ENCODE measurements at places on chromosomes 11 and 22. TPM values are rescaled to one million over a fixed set of nuclear protein-coding genes. Genes with fewer than 3 reads are reported as not detected.
A peak's percentile ranks its signal among the peaks of the same experiment; 100 is the strongest.

DNA sequence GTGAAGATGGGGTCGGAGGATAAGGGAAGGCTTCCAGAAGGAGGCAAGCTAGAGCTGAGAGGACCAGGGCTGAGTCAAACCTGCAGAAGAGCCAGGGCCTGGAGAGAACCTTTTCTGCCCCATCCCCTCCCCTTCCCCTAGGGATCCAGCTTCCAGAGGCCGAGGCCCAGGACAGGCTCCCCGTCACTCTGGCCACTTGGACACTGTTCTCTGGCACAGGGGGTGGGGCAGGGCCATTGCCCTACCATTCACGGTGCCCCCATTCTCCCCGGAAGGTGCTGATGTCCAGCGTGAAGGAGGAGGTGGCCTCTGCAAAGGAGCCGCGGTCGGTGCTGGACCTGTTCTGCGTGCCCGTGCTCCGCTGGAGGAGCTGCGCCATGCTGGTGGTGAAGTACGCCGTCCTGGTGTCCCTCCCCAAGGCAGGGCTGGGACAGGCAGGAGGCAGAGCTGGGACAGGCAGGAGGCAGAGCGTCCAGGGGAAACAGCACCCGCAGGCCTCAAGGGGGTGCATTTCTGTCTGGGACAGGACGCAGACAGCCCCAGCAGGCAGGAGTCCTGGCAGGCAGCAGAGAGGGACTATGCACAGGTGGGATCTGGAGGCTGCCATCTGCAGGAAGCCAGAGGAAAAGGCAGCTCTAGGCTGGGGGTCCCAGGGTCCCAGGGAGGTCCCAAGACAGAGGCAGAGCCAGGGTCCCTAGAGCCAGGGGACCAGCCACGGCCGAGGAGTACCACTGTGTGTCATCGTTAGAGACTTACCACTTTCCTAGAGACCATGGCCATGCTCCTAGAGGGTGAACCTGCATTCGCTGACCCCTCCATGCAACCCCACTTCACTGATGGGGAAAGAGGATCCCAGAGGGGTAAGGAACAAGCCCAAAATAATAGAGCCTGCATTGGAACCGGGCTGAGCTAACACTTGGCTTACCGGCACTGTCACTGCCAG, 25.8 kb upstream of the SLC22A12 start:
- DNase-seq, result no peak
- H3K27me3 ChIP-seq, result no peaks in the 10 kb centered on the region
- H3K36me3 ChIP-seq, result no peaks in the 10 kb centered on the region
- peaks cover 14% of the 10 kb centered on the region for H3K4me1 ChIP-seq
- H3K4me3 ChIP-seq, result no peak overlapping the region

GRCh38 chr11:56331861-56332491, 13.9 kb upstream of the OR8K1 start:
- H3K36me3 ChIP-seq, result no peaks in the 10 kb centered on the region
- H3K4me1 ChIP-seq, result no peaks in the 10 kb centered on the region
- H3K4me3 ChIP-seq, result no peak overlapping the region
- DNase-seq, result no peak

- H3K4me3 ChIP-seq, result no peak overlapping the region
- H3K27me3 ChIP-seq, result no peaks in the 10 kb centered on the region
- no peaks in the 10 kb centered on the region for H3K4me1 ChIP-seq
- H3K27ac ChIP-seq, result no peak overlapping the region
- no peak for DNase-seq
Measured at GRCh38 chr11:106875013-106875412, 143.3 kb downstream of the GUCY1A2 start.

GRCh38 chr11:44424841-44425240, 114.9 kb upstream of the ALX4 start:
- H3K27me3 ChIP-seq, result no peaks in the 10 kb centered on the region
- no peak overlapping the region for H3K4me3 ChIP-seq
- no peak overlapping the region for H3K27ac ChIP-seq
- H3K36me3 ChIP-seq, result no peaks in the 10 kb centered on the region

- H3K27ac ChIP-seq, result no peak overlapping the region
- H3K4me3 ChIP-seq, result no peak overlapping the region
- DNase-seq, result no peak
- H3K27me3 ChIP-seq, result no peaks in the 10 kb centered on the region
- no peaks in the 10 kb centered on the region for H3K36me3 ChIP-seq
- H3K4me1 ChIP-seq, result no peaks in the 10 kb centered on the region
Measured at GRCh38 chr11:14315130-14315529, 43.9 kb downstream of the RRAS2 start.

The EHF gene
- total RNA-seq, result 0.22 TPM

The CRACR2B gene
- 18.0 TPM for total RNA-seq

The KLHL35 gene
- total RNA-seq, result 6.5 TPM

- peak; percentile 21 for DNase-seq
- H3K36me3 ChIP-seq, result no peaks in the 10 kb centered on the region
- H3K4me1 ChIP-seq, result peaks cover 3% of the 10 kb centered on the region
- H3K27ac ChIP-seq, result no peak overlapping the region
Measured at GRCh38 chr11:34614344-34615104, 6.4 kb upstream of the EHF start.

DNA sequence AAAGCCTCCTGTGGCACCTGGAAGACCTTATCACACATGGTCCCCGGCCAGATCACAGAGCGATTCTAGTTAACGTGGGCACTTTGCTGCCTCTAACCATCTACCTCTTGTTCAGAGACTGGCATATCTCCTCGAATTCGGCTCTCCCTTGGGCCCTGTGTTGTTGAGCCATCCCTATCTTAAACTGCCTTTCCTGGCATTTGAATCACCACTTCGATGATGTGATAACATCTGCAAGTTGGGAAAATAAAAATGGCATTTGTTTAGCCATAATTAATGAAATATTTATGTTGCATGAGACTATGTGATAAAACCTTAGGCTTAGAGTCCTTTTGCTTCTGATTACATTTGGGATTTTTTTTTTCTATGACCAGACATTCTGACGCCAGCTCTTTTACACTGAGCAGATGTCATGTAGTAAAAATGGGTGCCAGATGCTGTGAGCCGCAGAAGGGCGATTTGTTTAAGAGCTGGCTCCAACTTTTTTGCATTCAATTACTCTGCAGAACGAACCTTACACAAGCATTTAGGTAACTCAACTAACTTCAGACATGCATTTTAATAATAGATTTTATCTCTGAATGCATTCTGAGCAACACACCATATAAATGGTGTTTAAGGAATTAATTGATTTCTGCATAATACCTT, 58.5 kb upstream of the PARVA start:
- DNase-seq, result no peak
- H3K4me3 ChIP-seq, result no peak overlapping the region
- no peaks in the 10 kb centered on the region for H3K36me3 ChIP-seq

DNA sequence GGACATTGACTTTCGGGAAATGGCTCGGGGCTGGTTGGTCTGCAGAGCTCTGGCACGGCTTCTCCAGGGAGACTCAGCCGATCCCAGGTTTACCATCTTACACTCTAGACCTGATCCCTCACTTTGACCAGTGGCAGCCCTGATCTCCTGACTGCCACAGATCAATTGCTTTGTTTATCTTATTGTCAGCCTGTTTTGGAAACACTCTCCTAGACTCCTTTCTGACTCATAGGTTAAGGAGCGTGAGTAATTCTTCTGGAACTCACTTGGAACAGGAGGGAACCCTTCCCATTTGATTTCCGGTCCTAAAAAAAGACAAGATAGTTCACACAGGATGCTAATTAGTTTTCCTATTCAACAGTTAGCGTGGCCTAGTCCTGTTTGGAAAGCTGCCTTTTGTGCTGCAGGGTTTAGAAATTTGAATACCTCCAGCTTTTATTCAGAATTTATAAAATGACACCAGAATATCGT, 16.0 kb upstream of the BMAL1 start:
- no peak overlapping the region for H3K27ac ChIP-seq
- H3K27me3 ChIP-seq, result no peaks in the 10 kb centered on the region
- H3K4me3 ChIP-seq, result no peak overlapping the region
- no peaks in the 10 kb centered on the region for H3K36me3 ChIP-seq

The PUS3 gene
- 4.5 TPM for total RNA-seq

DNA sequence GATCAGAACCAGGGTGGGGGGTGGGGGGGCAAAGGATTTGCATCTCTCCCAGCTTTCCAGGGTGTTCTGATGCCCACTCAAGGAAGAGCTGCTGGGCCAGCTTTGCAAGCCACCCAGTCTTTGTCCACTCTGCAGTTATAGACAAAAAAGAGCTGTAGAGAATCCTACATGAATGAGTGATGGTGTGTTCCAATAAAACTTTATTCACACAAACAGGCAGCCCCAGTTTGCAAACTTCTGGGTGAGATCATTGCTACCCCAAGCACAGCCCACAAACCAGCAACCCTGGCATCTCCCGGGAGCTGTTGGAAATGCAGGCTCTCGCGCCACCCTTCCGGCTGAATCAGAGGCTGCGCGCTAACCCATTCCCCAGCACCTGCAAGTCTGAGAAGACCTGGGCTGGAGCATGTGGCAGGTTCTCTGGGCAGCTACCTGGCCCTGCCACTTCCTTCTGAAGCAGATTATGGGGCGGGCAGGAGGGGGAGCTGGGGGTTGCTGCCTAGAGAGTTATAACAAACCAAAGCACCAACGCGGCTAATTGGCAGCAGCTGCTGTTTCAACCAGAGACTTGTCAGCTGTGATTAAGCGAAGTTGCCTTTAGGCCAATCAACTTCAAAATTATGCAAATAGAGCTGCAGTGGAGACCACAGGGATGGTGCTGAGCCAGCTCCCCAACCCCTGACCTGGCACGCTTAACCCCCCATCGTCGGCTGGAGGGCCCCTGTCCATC, 3.8 kb upstream of the SHISAL1 start:
- H3K4me3 ChIP-seq, result no peak overlapping the region
- H3K36me3 ChIP-seq, result no peaks in the 10 kb centered on the region

GRCh38 chr11:64849598-64850356, 5.3 kb upstream of the CDC42BPG start:
- no peaks in the 10 kb centered on the region for H3K27me3 ChIP-seq
- H3K27ac ChIP-seq, result peak overlapping the region; percentile 76
- no peak for DNase-seq
- H3K36me3 ChIP-seq, result peaks cover 2% of the 10 kb centered on the region
- no peak overlapping the region for H3K4me3 ChIP-seq
- H3K4me1 ChIP-seq, result peaks cover 21% of the 10 kb centered on the region
